ENCODE measurements at places on chromosomes 7 and 10.

- no peak for DNase-seq
These were observed 121.3 kb downstream of the AVL9 start for GRCh38 chr7:32616625-32617024.

DNA sequence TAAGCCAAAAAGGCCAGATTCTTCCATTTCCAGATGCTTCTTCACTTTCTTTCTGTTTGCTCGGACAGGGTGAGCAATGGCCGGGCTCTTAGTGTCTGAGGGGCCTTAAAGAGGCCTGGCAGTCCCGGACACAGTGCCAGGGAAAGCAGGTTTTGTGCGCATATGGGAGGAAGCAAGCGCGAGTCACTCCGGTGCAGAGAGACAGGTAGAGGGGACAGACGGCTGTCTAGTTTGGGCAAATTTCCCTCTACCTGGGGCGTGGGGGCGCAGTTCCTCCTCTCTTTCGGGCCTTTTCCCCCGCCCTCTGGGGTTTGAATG, 4.7 kb downstream of the NEUROD6 start:
- peak; percentile 28 for DNase-seq

- DNase-seq = no peak
These were observed 21.6 kb upstream of the PDCD4 start for GRCh38 chr10:110850099-110850498.

- DNase-seq = no peak
These were observed 39.7 kb upstream of the TEX47 start for GRCh38 chr7:88835147-88835728.

GRCh38 chr10:29522061-29522855, 112.5 kb downstream of the SVIL start:
- DNase-seq = no peak

DNA sequence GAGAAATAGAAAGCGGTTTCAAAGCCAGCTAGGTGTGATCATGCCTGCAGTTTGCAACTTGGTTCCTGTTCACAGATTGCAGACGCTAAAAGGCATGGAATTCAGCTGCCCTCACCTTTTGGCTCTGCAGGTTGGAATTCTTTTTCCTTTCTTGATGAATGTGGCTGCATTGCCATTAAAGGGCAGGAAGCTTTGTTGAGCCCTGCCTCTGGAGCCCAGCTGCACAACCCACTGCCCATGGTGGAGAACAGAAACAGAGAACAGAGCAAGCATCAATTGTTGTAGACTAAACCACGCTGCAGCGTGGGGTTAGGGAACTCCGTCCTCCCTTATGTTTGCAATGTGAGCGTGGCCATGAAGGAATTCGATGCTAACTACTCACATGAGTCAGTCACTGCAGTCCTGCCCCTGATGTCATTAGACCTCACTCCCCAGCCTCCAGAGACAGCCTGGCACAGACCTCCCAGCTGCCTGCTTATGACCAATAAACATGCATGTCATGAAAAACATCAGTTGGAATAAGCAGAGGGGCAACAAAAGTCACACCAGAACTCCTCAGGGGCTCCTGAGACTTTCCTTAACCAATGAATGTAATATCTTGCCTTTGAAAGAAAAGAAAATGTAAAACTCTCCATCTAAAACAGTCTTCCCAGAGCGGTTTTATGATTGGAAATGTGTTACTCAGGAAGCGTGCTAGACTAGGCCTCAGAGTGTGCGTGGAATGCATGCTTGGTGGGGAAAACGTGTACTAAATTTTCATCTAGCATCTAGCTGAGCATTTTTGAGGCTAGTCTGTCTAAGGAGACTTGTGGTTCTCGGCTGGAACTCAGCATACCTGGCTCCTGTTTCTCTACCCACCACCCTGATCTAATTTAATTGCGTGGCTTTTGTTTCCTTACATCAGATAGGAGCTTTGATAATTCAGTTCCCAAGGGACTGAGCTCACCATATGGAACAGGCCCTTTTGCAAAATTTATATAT, 232.2 kb downstream of the KIAA1217 start:
- no peak for DNase-seq

DNA sequence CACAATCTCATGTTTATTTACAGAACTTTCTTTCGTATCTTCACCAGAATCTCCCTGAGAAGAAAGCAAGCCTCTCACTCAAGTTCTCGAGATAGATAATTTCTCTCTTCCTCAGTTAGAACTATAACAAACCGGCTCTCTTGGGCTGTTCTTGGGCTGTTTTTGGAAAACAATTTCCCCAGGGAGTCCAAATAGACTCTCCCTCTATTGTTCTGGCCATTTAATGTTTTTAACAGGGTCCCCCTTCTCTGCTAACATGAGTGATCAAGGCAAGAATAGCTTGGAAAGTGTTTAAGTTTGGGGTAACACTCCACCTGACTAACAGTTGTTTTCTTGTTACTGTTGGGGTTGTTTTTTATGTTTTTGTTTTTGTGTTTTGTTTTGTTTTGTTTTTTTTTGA, 64.8 kb upstream of the UCN3 start:
- DNase-seq = no peak

- peak; percentile 20 for DNase-seq
These were observed 645 bp downstream of the SLC26A4 start for GRCh38 chr7:107661081-107661864.

DNA sequence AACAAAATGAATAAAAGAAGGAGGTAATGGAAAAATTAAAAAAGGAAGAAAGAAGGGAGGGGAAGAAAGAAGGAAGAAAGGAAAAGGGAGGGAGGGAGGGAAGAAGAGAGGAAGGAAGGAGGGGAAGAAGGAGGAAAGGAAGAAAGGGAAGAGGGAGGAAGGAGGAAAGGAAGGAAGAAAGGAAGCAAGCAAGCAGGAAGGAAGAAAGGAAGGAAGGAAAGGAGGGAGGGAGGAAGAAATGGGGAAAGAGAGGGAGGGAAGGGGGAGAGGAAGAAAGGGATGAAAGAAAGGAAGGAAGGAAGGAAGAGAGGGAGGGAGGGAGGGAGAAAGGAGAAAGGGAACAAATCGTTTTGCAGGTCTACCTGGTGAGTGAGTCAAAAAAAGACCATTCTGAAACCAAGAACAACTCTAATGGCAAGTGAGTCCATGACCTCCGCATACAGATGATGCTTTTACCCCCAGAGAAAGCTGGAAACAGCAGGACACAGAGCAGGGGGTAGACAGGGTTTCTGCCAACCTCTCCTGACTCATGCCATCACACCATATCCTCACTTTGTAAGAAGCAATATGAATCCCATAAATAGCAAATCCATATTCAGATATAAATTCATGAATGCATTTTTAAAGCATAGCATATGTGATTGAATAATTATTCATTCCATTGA, 1112.9 kb upstream of the AUTS2 start:
- no peak for DNase-seq

- no peak for DNase-seq
These were observed 57.6 kb upstream of the MDFIC start for GRCh38 chr7:114864278-114864677.

- no peak for DNase-seq
These were observed 227.4 kb downstream of the GRID1 start for GRCh38 chr10:86139066-86139657.

DNA sequence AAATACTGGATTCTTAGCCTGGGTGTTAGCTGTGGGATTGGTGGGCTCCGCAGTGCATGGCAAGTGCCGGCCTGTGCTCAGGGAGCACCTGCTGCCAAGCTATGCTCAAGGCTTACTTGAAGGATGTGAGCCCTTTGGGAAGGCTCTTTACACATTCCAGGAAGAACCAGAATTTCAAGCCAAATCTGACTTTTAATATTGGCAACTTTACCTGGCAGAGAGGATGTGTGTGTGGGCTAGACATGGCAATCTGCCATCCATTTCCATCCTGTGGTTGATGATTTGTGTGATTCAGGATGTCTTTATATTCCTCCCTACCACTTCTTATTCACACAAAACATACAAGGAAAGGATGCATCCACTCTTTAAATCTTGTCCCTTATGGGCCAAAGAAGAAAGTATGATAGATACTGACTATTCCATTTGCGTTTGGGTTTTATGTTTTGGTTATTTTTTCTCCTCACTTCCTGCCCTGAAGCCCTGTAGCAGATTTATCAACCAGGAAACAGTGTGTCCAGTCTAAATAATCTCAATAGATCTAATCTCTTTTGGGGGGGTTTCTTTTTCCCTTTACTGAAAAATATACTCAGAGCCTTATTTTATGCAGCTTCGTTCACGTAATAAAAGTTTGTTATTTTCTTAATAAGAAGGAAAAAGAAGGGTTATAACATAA, 247.1 kb downstream of the COBL start:
- no peak for DNase-seq

- no peak for DNase-seq
These were observed 118.1 kb downstream of the GNAT3 start for GRCh38 chr7:80393786-80394185.

- no peak for DNase-seq
These were observed 55.0 kb downstream of the GBF1 start for GRCh38 chr10:102300278-102300843.

DNA sequence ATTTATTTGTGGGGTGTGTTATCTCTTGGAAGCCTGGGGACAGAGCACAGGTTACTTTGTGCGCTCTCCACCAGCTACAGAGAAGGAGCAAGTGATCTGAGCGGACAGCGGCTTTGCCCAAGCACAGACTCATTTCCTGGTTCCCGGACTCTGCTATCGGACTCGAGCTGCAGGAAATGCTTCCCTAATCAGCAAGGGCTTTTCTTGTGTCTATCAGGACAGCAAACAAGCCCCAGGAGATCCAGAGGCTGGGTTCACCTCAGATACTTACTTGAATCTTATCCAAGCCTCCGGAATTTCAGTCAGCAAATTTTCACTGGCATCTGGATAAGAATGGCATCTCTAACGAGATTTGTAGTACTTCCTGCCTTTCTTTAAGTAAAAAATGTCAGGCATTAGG, 27.8 kb downstream of the MRC1 start:
- no peak for DNase-seq

DNA sequence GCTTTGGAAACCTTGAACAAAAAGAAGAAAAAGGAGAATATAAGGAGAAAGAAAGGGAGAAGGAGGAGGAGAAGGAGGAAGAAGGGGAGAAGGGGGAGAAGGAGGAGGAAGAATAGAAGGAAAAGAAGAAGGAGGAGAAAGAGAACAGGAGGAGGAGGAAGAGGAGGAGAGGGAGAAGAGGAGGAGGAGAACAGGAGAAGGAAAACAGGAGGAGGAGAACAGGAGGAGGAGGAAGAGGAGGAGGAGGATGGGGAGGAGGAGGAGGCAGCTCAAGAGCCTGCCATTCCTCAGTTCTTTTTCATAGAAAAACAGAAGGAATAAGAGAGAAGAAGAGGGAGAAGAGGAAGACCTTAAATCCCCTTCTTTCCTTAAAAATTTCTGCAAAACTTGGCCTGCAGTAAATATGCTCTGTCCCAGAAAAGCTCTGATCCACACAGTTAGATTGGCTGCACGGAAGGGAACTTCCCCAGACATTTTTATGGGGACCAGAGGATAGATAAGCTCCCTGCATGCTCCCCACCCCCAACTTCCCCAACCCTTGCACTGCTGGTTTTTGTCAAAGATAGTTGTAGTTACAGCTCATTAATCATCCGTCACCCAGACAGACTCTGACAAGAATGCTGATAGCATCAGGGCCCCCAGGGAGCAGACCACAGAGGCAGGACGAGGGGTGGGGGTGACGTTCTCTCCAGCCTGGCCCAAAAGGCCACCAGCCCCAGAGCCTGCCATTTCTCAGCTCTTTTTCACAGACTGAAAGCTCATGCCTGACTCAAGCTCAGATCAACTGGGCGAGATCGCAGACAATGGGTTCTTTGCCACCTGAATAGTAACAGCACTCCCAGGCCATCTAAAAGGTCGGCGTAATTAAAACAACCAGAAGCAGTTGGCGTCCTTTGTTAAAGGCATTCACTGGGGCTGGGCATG, 34.5 kb upstream of the LYZL1 start:
- DNase-seq = no peak

GRCh38 chr7:82897500-82897899, 265.2 kb downstream of the PCLO start:
- DNase-seq = no peak

DNA sequence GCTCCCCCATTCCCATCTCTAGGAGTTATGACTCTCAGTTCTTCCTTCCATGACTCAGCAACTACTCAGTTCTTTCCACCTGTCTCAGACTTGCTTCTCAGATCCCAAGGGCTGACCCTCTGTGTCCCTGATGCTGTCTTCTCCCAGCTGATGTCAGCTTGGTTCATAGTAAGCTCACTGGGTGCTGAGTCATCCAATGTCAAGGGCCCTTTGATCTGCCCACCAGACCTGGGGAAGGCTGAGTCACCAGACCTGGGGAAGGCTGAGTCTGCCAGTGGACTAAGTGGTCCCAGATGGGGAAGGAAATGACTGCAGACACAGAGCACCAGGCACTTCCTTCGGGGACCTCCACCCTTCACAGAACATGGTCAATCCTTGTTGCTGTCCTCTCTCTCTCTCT, 76.1 kb upstream of the ZEB1 start:
- no peak for DNase-seq

- DNase-seq = no peak
These were observed 14.0 kb upstream of the UNCX start for GRCh38 chr7:1218541-1219165.

- DNase-seq = no peak
These were observed 3.5 kb downstream of the TSC22D4 start for GRCh38 chr7:100475549-100475948.

GRCh38 chr10:24374134-24374915, 165.4 kb downstream of the KIAA1217 start:
- peak; percentile 44 for DNase-seq

- no peak for DNase-seq
These were observed 15.5 kb downstream of the KLF6 start for GRCh38 chr10:3769556-3769955.

GRCh38 chr10:96752375-96752774, 32.1 kb upstream of the PIK3AP1 start:
- DNase-seq = no peak

DNA sequence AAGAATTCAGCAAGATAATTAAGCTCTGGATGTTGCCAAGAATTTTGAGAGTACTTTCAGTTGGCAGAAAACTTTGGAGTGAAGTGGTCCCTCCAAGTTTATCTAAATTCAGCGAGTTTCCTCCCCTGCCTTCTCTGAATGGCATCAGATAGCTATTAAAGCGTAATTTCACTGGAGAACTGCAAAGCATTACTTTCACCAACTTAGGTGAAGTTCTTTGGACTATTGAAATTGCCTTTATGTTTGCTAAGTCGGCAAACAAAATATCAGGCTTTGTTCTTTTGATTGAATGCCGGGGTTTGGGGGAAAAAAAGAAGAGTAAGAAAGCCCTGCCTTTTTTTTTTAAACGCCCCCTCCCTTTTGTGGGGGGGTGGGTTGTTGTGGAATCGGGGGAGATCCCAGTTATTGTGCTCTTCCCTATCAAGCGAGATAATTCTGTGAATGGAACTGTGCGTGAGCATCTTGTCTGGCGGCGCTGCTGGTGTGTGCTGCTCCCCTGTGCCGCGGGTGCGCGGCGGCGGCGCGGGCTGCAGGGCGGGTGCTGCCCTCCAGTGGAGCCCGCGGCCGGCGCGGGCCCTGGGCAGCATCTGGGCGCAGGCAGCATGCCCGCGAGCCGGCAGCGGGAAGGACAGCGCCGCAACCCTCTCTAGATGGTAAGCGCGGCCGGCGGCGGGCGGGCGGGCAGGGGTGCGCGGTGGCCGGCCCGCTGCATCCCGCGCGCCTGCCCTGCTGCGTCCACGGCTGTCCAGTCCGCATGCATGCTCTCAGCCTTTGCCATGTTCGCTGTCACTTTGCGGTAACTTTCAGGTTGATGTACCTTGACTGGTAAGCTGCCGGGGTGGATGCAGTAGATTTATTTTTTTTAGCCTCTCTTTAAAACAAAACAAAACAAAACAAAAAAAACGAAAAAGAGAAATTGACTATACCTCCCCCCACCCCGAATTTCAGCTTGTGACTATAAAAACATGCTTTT, 176.5 kb downstream of the TCF7L2 start:
- DNase-seq = no peak

Measured in muscle of arm (tissue), 14 donors.